ENCODE measurements at places on chromosomes 3 and 15. TPM values are rescaled to one million over a fixed set of nuclear protein-coding genes. Genes with fewer than 3 reads are reported as not detected.

GRCh38 chr3:45947361-45947760 is 4.1 kb downstream of the CXCR6 start:
- no peak for DNase-seq

- DNase-seq: no peak
Measured at GRCh38 chr3:109252641-109253040, 63.7 kb downstream of the DPPA2 start.

GRCh38 chr15:74531144-74531811 is 9.7 kb upstream of the ARID3B start:
- DNase-seq: no peak

DNA sequence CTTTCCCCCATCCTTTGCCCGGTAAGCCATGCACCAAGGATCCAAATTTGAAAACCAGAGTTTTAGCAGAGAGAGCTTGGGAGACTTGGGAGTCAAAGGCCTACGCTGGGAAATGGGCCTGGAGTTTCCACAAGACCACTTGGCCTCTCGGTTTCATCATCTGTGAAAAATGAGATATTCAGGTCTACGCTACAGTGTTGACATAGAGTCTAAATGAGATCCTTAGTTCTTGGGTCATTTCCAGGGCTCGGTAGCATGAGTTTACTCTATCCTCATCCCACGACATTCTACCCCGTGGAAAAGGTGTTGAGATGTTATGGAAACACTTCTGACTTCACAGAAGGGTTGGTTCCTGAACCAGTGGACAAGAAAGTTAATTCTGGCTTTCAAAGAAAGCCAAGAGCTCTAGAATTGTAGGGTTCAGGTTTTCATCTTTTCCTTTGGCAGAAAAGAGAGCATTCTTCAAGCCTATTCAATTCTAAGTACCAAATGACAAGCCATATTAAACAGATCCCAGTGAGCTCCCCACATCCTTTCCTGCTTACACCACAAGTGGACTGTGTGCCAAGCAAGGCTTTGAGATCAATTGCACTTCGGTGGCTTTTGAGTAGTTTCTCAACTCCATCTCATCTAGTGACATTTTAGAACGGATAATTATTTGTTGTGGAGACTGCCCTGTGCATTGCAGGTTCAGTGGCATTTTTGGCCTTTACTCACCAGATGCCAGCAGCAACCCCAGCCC is 219.7 kb downstream of the SLCO3A1 start:
- no peak for DNase-seq

- no peak for DNase-seq
Measured at GRCh38 chr3:135973841-135974240, 8.3 kb downstream of the PPP2R3A start.

DNA sequence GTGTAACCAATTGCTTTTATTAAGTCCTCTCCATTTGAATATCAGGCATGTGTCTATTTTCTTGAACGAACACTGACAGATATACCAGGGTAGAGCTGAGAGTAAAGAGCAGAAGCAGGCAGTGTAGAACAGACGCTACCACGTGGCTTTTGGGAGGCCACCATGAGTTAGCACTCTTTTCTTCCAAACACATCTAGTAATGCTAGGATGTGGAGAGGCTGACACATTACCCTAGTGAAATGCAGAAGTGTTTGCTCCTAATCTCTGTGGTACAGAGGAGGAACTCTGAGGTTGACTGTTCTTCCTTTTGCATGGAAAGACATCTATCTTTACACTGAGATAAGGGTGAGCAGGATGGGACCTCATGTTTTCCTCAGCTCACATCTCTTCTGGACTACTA is 216.3 kb downstream of the SATB1 start:
- no peak for DNase-seq

GRCh38 chr15:29348336-29348914 is 78.8 kb upstream of the NSMCE3 start:
- no peak for DNase-seq

CPNE4 gene
- not detected for total RNA-seq

CMTM8 gene
- 8.6 TPM for total RNA-seq

GPR62 gene
- not detected for total RNA-seq

Measured in HT-29 (cell line).